ENCODE measurements at places on chromosomes 5 and 9. TPM values are rescaled to one million over a fixed set of nuclear protein-coding genes. Genes with fewer than 3 reads are reported as not detected.

The CEMIP2 gene
- 63.7 TPM for total RNA-seq

The FOXD4L3 gene
- total RNA-seq = under 0.01 TPM

The IFNK gene
- total RNA-seq = not detected

The PPIP5K2 gene
- 48.3 TPM for total RNA-seq

The GPR150 gene
- 2.5 TPM for total RNA-seq

The ERCC6L2 gene
- total RNA-seq = 63.1 TPM

The TNFSF15 gene
- 1.5 TPM for total RNA-seq

The EGFLAM gene
- 26.1 TPM for total RNA-seq

The MAT2B gene
- total RNA-seq = 96.0 TPM

The CENPK gene
- 9.0 TPM for total RNA-seq

The MCIDAS gene
- total RNA-seq = not detected

The DPP7 gene
- total RNA-seq = 33.9 TPM

The AGXT2 gene
- not detected for total RNA-seq

The TMEM252 gene
- not detected for total RNA-seq
